ENCODE measurements at places on chromosomes 2 and 18.

DNA sequence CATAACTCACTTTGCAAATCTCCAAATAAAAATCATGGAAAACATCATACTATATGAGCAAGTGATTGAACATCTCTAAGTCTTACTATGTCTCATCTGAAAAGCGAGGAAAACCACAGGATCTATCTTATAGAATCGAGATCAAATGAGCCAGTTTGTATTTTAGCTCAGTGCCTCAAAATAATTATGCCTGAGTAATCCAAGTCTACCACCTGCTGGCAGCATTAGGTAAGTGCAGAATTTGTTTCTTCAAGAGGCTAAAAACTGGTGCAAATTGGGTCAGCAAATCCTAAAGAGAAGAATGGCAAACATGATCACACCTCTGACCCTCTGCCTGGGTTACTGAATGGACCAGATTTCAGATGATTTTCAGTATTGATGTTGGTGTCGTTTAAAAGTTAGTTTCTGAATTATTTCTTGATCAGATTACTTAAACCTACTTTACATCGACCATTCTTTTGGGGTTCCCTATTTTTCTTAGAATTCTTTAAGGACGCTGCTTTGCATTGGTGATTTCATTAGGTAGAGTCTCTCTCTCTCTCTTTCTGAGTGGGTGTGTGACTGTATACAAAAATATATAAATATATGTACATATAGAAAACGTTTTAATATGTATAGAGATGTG lies 12.7 kb upstream of the FHOD3 start:
- no peak for DNase-seq

DNA sequence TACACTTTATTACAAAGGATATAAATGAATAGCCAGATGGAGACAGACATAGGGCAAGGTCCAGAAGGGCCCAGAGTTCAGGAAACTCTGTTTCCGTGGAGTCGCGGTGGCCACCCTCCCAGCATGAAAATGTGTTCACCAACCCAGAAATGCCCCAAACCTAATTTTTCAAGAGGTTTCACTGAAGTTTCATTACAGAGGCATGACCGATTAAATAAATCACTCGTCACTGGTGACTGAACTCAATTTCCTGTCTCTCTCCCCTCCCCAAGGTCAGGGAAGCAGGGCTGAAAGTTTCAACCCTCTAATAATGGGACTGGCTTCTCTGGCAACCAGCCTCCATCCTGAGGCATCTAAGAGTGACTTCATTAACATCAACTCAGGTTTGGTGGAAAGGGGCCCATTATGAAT lies 22.4 kb downstream of the USP40 start:
- DNase-seq: no peak

DNA sequence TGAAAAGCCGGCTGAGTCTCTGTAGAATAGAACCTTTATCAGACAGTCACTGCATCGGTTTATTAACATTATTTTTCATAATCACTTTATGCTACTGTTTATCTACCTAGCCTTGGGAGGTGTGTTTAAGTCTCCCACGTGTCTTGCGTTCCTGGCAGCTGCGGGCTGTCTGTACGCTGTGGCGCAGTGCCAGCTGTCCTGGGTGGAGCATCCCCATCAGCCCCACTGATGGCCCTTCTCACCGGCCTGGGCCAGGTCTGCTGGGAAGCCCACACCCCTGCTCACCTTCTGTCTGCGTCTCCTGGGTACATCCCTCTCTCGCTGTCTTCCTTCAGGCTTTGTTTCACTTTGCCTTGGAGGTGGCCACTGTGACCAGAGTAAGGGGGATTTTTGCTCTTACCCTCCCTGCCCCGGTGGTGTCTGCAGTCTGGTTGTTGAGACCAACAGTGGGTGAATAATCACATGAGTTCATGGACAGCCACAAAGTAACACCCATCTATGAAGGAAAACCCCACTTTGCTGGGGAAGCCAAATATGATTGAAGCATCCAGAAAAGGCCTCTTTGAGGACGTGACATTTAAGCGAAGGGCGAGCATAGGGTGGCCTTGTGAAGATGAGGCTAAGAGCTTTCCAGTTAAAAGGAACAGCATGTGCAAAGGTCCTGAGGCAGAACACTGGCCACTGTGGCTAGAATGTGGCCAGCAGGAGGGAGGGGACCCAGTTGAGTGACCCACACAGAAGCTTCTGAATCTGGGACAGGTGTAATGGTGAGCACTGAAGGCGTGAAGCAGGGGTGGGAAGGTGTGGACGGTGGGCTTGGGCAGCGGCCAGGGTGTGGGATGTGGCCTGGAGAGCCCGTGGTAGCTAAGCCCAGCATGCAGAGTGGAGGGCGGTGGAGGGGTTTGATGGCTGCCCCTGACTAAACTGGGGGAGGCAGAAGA lies 41.7 kb downstream of the RAMP1 start:
- no peak for DNase-seq

- no peak for DNase-seq
Measured at GRCh38 chr2:235139956-235140800, 188.4 kb downstream of the SH3BP4 start.

GRCh38 chr2:28624793-28625701 lies 126.6 kb upstream of the PPP1CB start:
- DNase-seq: no peak

DNA sequence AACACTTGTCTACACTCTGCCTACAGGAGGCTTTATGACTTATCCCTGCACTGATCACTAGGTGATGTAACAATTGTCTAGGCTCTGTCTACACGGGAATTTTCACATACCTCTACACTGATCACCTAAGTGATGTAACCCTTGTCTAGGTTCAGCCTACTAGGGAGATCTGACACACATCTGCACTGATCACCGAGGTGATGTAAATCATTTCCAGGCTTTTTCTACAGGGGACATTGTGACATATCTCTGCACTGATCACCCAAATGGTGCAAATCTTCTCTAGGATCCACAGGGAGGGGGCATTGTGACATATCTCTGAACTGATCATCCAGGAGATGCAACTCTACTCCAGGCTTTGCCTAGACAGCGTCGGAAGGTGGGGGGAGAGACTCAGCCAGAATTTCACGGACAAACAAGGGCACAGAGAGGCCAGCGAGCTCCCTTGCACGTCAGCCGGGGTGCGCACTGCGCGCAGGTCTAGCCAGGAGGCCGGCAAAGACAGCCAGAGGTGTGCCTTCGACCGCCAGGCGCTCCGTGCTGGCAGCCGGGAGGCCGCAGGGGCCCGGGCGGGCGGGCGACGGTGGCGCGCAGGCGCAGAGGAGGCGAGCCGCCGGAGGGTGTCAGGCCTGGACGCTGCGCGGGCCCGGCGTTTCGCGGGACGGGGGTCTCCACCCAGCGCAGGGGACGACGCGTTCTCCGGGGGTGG lies 46.9 kb upstream of the USP14 start:
- peak; percentile 55 for DNase-seq

GRCh38 chr18:9661564-9661963 lies 46.5 kb upstream of the RAB31 start:
- no peak for DNase-seq

- DNase-seq: no peak
Measured at GRCh38 chr2:222167762-222168161, 131.0 kb downstream of the PAX3 start.

DNA sequence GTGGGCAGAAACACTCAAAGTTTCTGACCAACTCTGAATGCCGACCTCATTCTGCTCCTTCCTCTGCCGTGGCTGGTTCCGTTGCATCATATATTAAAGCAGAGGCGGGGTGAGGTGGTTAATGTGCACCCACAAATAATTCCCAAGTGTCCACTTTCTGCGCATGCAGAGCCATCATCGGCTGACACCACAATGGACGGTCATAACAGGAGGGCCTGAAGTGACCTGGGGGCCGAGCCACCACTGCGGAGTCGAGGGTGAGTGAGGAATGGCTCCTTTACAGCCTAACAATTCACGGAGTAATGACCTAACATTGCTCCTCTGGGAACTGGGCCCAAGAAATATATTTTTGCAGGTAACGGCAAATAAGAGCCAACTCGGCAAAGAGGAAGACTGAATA lies 32.9 kb upstream of the GLI2 start:
- no peak for DNase-seq

- DNase-seq: no peak
Measured at GRCh38 chr2:170143045-170143717, 34.8 kb upstream of the MYO3B start.

DNA sequence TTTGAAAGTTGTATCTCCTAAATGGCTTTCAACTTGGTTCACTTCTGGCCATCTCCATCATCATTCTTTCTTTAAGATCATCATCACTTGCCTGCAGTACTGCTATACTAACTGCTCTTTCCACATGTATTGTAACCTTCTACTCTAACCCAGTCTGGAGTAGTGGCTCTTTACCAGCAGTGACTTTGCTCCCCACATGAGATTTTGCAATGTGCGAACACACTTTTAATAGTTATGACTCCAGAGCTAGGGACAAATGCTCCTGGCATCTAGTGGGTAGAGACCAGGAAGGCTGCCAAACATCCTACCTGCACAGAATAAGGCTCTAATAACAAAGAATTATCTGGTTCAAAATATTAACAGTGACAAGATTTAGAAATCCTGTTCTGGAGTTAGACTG lies 243.8 kb downstream of the XIRP2 start:
- no peak for DNase-seq

GRCh38 chr18:69774831-69775230 lies 172.8 kb downstream of the CD226 start:
- DNase-seq: no peak

GRCh38 chr18:67279988-67280387 lies 236.5 kb downstream of the DSEL start:
- no peak for DNase-seq

DNA sequence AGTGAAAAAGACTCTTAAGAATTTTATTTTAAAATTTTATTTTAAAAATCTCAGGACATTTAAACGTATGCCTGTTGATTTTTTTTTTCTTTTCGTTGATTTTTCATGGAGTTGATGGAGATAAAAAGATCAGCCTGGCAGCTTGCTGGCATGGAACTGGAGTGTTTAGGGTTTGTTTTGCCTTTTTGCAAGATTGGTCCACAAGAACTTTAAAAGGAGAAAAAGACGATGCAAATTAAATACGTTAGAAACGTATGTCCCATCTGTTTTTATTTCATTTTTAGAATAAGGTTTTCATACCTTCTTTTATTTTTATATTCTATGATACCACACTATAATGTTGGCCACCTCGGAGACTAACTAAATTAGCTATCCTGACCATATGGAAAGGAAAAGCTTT lies 254.9 kb downstream of the ARHGAP15 start:
- DNase-seq: no peak

DNA sequence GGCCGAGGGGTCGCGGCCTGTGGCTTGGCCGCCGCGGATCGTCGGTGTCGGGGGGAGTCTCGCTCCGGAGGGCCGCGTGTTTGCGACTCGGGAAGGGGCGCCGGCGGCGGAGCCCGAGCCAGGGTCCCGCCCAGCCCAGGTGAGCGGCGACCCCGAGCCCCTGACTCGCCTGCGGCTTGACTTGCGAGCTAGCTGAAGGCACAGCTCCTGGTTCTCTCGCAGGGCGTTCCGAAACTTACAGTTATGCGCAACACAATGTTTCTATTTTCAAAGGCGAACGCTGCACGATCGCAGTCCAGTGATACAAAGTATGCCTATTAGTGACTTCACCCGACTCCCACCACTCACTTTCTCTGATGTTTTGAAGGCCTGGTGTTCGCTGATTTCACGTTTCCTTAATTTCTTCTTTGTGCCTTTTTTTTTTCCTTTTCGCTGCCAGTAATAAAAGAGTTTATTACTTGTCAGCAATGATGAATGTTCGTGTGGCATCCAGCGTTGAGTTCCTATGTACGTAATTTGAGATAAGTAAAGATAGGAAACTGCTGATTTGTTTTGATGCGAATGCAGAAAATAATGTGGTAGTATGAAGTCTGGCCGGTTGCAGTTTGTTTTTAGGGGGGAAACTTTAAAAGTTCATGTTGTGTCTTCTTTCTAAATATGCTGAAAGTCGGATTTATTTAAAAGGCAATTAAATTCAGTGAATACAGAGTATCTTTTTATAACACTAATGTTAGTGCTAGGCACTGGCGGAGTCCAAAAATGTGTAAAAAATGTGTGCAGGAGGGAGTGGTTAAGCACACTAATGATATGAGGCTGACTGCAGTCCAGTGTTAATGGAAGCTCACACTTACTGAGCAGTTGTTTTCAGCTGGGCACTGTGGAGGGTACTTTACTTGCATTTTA lies 706 bp downstream of the UBXN2A start:
- DNase-seq: peak; percentile 39

GRCh38 chr2:32977228-32977758 lies 30.5 kb downstream of the LTBP1 start:
- DNase-seq: no peak

GRCh38 chr2:98585386-98585785 lies 22.9 kb downstream of the COA5 start:
- DNase-seq: no peak

DNA sequence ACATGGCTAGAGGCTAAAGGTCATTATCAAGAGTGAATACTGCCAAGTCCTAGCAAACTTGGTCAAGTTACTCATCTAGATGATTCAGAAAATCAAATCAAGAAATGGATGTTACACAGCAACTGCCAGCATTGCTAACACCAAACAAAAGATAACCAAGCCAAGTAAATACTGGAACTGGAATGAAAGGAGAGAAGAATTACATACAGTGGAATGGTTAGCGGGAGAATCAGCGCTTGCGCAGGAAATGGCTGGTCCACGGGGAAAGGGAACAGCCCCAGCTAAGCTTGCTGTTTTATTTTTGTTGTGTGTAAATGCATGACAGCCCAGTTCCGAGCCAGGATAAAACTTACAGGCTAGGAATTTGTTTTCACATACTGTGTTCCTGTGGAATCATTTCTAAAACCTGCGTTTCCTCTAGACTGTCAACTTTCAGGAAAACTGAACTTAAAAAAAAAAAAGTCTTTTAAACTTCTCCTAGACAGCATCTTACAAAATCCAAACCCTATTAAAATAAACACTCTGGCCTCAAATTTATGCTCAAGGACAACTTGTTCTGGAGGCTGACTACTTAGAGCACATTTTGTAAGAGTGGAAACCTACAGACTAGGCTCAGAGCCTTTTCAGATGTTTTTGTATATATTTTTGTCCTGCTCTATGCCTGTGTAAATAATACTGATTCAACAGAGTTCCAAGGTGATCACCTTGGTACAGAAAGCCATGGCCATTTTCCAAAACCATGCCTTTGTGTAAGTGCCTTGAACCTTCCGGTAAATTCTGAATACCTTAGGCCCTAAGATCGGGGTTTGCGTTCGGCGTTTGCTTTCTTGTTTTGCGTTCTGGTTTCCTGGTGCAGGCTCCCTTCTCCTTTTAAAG lies 30.7 kb upstream of the TXNDC2 start:
- no peak for DNase-seq

- no peak for DNase-seq
Measured at GRCh38 chr2:46193855-46194254, 103.4 kb upstream of the EPAS1 start.

- peak; percentile 53 for DNase-seq
Measured at GRCh38 chr2:34241905-34242762, 643.0 kb upstream of the FAM98A start.

DNA sequence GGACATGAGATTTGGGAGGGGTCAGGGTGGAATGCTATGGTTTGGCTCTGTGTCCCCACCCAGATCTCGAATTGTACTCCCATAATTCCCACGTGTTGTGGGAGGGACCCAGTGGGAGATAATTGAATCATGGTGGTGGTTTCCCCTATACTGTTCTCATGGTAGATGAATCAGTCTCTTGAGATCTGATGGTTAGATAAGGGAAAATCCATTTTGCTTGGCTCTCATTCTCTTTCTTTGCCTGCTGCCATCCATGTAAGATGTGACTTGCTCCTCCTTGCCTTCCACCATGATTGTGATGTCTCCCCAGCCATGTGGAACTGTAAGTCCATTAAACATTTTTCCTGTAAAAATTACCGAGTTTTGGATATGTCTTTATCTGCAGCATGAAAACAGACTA lies 80.9 kb upstream of the GALNT5 start:
- DNase-seq: no peak
